Caco-2 (cell line): ENCODE measurements at places on chromosomes 2 and 18. TPM values are rescaled to one million over a fixed set of nuclear protein-coding genes. Genes with fewer than 3 reads are reported as not detected.

- no peaks in the 10 kb centered on the region for H3K4me1 ChIP-seq
- no peak overlapping the region for H3K4me3 ChIP-seq
- DNase-seq: no peak
- no peak overlapping the region for H3K27ac ChIP-seq
- no peaks in the 10 kb centered on the region; the same call in 1 of the 2 replicates for H3K36me3 ChIP-seq
Observed at GRCh38 chr18:79367989-79368388, 27.7 kb upstream of the NFATC1 start.

DNA sequence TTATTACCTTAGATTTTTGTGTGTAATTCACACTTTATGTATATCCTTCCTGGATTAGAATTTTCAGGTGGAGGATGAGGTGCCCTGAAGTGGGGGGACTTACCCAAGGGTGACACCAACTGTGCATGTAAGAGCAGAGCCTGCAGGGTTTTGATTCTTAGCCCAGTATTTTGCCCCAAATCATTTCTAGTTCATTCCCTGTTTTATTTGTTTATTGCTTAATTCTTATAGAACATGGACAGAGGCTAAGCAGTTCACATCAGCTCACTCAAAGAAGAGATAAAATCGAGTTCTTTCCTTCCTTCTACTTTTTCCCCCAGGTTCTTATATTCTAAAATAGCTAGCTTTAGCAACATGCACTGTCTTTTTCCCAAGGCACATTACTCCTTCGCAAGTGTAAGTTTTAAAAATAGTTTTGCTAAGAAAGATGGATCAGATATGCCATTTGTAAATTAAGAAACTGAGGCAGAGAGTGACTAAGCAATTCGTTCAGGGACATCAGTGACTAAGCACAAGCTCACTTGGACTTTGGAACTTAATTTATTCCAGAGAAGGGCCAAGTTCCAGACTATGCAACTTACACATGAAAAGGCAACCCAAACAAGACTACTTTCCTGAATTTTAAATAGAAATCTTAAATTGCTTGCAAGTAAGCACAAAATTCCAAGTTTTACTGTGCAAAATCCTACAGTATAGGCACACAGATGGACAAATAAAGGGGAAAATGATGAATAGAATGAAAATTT, 427.9 kb upstream of the POU3F3 start:
- H3K4me1 ChIP-seq: peaks cover 3% of the 10 kb centered on the region; the same call in 1 of the 2 replicates
- H3K27ac ChIP-seq: no peak overlapping the region
- no peak for DNase-seq
- no peaks in the 10 kb centered on the region for H3K27me3 ChIP-seq

- no peaks in the 10 kb centered on the region; the same call in 1 of the 2 replicates for H3K27me3 ChIP-seq
- no peak overlapping the region for H3K4me3 ChIP-seq
- no peak for DNase-seq
- no peaks in the 10 kb centered on the region for H3K36me3 ChIP-seq
- H3K27ac ChIP-seq: no peak overlapping the region
Observed at GRCh38 chr2:157592948-157593347, 35.7 kb downstream of the ACVR1C start.

- DNase-seq: no peak
- no peak overlapping the region for H3K27ac ChIP-seq
- H3K4me3 ChIP-seq: no peak overlapping the region
- no peaks in the 10 kb centered on the region for H3K36me3 ChIP-seq
- no peaks in the 10 kb centered on the region for H3K4me1 ChIP-seq
Observed at GRCh38 chr2:240428245-240428644, 7.2 kb upstream of the GPC1 start.

Gene ITPRID2
- total RNA-seq: 54.8 and 62.0 TPM in 2 replicates

Gene CDH2
- 0.81 and 1.4 TPM in 2 replicates for total RNA-seq

Gene CD226
- 0.02 TPM in 1 of 2 replicates, not detected in the other for total RNA-seq
